ENCODE measurements at places on chromosomes 2 and 18. TPM values are rescaled to one million over a fixed set of nuclear protein-coding genes. Genes with fewer than 3 reads are reported as not detected.

The GPBAR1 gene
- total RNA-seq: 1.8 TPM

- H3K27me3 ChIP-seq: no peaks in the 10 kb centered on the region
- peaks cover 6% of the 10 kb centered on the region for H3K4me1 ChIP-seq
- peak; percentile 89 for DNase-seq
Observed at GRCh38 chr2:100984892-100985307, 17.2 kb upstream of the RPL31 start.

GRCh38 chr2:8193686-8194615, 487.9 kb upstream of the ID2 start:
- H3K27ac ChIP-seq: no peak overlapping the region
- no peaks in the 10 kb centered on the region for H3K36me3 ChIP-seq
- H3K4me1 ChIP-seq: no peaks in the 10 kb centered on the region
- no peak for DNase-seq
- no peaks in the 10 kb centered on the region for H3K27me3 ChIP-seq

- H3K4me3 ChIP-seq: no peak overlapping the region
- H3K27ac ChIP-seq: no peak overlapping the region
- no peaks in the 10 kb centered on the region for H3K4me1 ChIP-seq
- no peaks in the 10 kb centered on the region for H3K36me3 ChIP-seq
Observed at GRCh38 chr18:60649107-60649506, 276.5 kb upstream of the MC4R start.

- no peaks in the 10 kb centered on the region for H3K4me1 ChIP-seq
- H3K27me3 ChIP-seq: no peaks in the 10 kb centered on the region
- H3K36me3 ChIP-seq: no peaks in the 10 kb centered on the region
- DNase-seq: peak; percentile 25
- peak overlapping the region; percentile 75 for H3K27ac ChIP-seq
Observed at GRCh38 chr2:179022685-179023084, 27.3 kb downstream of the CCDC141 start.

The BOLL gene
- 65.0 TPM for total RNA-seq

DNA sequence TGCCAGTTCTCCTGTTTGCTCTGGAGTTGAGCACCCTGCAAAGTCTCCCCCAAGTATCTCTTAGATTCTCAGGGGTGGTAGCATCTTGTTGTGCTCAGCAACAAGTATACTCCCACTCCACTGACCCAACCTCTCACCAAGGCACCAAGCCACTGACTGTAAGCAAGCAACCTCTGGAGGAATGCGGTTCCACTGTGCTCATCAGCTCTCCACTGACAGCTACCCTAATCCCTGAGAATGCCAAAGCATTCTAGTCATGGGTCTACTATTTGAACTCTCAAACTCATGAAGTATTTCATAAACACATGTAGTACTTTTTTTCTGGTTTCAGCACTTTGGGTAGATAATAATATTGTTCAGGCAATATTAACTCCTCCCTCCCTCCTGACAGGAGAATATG, 170.0 kb downstream of the EPHA4 start:
- no peaks in the 10 kb centered on the region for H3K4me1 ChIP-seq
- no peaks in the 10 kb centered on the region for H3K36me3 ChIP-seq
- H3K27me3 ChIP-seq: no peaks in the 10 kb centered on the region

DNA sequence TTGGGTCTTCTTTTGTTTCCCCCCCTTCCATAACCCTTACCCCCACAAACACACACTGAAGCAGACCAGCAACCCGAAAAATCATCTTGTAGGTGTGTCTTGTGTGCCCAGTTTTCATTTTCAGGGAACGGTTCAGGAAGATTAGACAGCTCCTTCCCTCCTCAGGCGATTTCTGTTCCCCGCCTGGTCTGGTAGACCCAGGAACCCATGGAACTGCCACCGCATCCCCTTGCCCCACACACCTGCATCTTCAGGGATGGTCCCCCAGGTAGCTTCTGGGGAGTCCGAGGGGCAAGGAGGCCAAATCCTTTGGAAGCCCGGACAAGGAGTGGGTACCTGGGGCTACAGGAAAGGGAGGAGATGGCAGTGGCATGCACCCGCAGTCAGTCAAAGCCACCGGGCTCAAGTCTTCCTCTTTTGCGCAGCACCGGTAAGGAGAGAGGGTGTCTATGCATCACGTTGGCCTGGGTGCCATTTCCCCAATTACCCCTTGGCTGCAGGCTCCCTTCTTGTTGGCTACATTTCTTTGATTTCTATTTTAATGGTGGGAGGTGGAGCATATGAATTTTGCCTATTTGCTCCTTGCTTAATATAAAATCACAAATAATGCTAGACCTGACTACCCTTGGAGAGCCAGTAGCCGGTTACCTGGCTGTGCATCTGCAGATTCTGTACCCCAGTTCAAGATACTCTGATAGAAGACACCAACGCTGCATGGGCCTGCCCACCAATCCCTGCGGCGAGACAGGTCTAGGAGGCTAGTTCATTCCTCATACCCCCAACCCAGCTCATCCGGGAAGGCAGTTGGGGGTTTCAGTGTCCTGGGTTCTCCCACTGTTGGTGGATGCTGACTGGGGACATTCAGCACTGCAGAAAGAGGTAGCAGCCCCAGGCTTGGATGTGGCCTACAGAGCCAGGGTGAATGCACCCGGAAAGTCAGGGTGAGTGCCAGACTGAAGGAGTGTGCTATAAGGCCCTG, 30.0 kb upstream of the ATP6V1B1 start:
- DNase-seq: no peak
- no peak overlapping the region for H3K4me3 ChIP-seq
- no peaks in the 10 kb centered on the region for H3K36me3 ChIP-seq

DNA sequence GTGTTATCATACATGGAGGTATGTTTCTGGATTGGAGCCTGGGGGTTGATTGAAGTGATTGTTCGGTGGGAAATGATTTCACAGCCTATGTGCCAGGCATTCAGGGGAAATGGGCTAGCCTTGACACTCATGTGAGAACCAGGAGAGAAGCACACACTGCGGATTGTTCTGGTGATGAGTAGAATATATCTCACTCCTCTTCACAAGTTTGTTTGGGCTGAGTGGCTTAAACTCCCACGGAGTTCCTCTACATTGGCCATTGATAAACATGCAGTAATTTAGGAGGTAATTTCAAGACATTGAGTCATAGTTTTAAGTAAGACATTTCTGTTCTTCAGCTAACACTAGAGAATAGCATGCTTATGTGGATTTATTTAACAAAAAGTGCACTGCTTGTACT, 498.9 kb upstream of the NETO1 start:
- H3K27me3 ChIP-seq: no peaks in the 10 kb centered on the region
- H3K4me3 ChIP-seq: no peak overlapping the region
- H3K27ac ChIP-seq: no peak overlapping the region
- no peak for DNase-seq
- H3K36me3 ChIP-seq: no peaks in the 10 kb centered on the region
- H3K4me1 ChIP-seq: no peaks in the 10 kb centered on the region

The BCL2 gene
- 16.0 TPM for total RNA-seq

GRCh38 chr18:71503222-71503621, 1040.9 kb downstream of the CBLN2 start:
- H3K36me3 ChIP-seq: no peaks in the 10 kb centered on the region
- no peaks in the 10 kb centered on the region for H3K4me1 ChIP-seq
- no peak overlapping the region for H3K4me3 ChIP-seq
- H3K27ac ChIP-seq: no peak overlapping the region
- H3K27me3 ChIP-seq: no peaks in the 10 kb centered on the region
- DNase-seq: no peak

DNA sequence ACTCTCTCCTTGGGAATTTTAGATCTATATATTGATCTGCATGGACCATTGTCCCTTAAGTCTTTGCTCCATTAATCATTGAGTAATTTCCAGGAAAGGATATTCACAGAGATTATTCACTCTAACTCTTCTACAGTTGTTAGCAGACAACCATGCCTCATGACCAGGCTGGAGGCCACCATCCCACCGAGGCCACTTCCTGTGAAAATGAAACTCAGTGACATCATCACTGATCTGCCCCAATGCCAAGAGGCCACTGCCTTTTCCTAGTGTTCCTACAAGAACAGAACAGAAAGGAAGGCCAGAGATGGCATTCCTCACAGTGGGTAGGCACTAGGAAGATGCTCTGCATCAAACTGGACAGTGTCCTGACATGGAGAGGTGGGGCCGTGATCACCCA, 161.3 kb downstream of the DTNA start:
- H3K4me1 ChIP-seq: no peaks in the 10 kb centered on the region
- no peaks in the 10 kb centered on the region for H3K36me3 ChIP-seq
- H3K4me3 ChIP-seq: no peak overlapping the region
- no peak for DNase-seq

DNA sequence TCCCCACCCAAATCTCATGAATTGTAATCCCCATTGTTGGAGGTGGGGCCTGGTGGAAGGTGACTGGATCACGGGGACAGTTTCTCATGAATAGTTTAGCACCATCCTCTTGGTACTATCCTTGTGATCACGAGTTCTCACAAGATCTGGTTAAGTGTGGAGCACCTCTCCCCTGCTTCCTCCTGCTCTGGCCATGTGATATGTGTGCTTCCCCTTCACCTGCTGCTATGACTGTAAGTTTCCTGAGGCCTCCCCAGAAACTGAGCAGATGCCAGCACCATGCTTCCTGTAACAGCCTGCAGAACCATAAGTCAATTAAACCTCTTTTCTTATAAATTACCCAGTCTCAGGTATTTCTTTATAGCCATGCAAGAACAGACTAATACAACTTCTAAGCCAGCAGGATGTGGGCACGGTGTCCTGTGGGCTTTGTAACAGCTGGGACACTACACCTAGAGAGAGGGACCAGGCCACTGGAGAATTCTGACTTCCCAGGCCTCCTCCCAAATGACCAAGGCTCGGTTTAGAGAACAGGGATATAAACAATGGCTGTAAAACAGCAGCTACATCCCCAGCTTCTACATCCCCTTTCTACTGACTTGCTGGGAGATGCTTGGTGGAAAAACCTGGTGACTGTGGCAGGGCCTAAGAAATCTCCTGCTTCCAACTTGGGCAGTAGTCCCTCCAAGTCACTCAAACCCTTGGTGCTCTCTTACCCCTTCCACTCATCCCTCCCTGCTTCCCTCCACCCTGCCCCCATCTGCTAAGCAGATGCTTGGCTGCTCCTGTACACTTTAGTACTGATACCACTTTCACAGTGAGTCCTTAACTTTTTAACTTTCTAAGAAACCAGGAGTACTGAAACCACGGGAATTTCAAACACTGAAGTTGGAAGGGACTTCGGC, 10.3 kb downstream of the STAT1 start:
- no peak overlapping the region for H3K4me3 ChIP-seq
- no peaks in the 10 kb centered on the region for H3K4me1 ChIP-seq
- H3K27me3 ChIP-seq: no peaks in the 10 kb centered on the region
- no peak overlapping the region for H3K27ac ChIP-seq

The KCNK3 gene
- total RNA-seq: 2.5 TPM

DNA sequence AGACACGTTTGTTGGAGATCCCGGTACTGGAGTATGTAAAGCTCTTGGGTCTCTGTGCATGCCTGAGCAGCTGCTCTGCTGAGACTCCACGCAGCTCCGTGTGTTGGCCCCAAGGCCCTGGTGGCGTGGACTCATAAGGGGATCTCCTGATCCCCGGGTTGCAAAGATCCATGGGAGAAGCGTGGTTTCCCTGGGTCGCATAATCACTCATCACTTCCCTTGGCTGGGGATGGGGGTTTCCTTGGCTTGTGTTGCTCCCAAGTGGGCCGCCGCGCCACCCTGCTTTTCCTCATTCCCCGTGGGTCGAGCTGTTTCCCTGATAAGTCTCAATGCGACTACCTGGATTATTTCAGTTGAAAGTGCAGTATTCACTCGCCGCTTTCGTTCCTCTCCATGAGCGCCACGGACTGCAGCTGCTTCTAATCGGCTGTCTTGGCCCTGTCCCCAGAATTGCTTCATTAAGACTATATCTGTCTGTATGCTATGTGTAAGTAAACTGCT, 76.0 kb downstream of the EPC2 start:
- H3K27me3 ChIP-seq: no peaks in the 10 kb centered on the region
- H3K4me3 ChIP-seq: no peak overlapping the region
- no peaks in the 10 kb centered on the region for H3K36me3 ChIP-seq
- H3K4me1 ChIP-seq: peaks cover 6% of the 10 kb centered on the region
